ENCODE measurements at places on chromosomes 5 and 9. TPM values are rescaled to one million over a fixed set of nuclear protein-coding genes. Genes with fewer than 3 reads are reported as not detected.

KCNN2 gene
- polyA plus RNA-seq, result 17.6 TPM

GRCh38 chr5:33592245-33592644 lies 151.5 kb downstream of the TARS1 start:
- no peak for DNase-seq

DNA sequence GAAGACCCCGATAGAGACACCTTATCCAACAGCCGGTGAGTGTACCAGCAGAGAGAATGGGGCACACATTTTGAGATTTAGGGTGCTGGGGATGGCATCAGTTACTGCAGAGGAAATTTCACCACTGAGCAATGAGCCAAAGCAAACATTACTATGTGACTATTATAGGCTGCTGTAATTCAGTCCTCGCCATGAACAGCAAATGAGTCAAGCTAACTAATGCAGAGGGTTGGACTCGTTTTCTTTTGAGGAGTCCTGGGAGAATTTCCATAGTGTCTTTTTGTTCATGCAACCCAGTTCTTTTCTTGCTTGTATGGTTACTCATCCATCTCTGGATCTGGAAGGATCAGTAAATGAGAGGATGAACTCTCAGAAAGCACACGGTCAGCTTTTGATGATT lies 323.8 kb downstream of the PSAT1 start:
- no peak for DNase-seq

DNA sequence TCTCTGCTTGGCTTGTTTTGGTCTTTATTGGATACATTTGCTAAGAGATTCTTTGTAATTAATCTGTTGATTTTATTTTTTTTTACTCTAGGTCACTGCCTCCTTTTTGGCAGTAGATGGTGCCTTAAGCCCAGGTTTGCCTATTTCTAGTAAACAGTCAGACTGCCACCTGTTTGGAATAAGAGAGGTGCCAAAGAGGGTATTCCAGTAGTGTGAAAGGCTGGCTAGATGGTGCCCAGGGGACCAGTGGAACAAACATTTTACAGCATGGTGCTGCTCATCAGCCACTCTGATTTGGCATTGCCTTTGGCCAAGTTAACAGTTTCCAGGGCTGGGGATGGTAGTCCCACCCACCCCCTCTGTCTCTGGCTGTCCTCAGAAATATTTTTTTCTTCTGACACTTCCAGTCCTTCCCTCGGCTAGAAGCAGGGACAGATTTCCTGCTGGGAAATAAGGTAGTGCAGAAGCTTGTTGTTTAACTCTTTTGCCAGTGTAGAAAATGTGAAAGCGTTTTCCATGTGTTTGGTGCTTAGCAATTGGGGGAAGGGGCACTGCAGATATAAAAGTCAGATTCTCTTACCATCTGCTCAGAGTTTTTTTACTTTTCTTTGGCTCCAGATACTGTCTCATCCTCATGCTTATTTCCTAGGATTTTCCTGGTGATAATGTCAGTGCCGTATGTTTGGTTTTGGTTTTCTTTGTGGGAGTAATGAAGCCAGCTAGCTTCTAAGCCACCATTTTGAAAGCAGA lies 36.6 kb upstream of the FBXL7 start:
- peak; percentile 35 for DNase-seq

- peak; percentile 44 for DNase-seq
These were observed 40.4 kb downstream of the ZDHHC21 start for GRCh38 chr9:14652729-14653377.

GRCh38 chr9:3863111-3863528 lies 337.3 kb upstream of the RFX3 start:
- no peak for DNase-seq

SLC25A2 gene
- not detected for polyA plus RNA-seq

SLC34A3 gene
- 0.24 TPM for polyA plus RNA-seq

GRCh38 chr9:116813031-116813300 lies 125.9 kb downstream of the TRIM32 start:
- DNase-seq, result no peak

DNA sequence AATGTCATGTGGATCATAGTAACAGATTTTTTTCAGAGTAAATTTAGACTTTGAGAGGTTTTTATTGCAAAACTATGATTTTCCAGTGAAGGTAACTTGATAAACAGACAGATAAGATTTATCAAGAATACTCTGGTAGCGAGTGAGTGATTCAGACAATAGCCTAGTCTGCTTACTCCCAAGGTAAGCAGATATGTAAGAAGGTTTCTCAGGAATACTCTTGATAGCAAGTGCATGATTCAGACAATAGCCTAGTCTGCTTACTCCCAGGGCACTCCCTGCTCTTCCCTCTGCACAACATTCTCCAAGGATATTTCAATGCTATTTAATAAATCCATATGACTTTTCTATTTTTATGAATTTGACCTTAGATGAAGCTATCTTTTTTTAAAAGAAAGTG lies 1881.5 kb downstream of the EFNA5 start:
- DNase-seq, result no peak

PLPP6 gene
- polyA plus RNA-seq, result 11.7 TPM

LCNL1 gene
- polyA plus RNA-seq, result not detected

IRGM gene
- polyA plus RNA-seq, result not detected

DNA sequence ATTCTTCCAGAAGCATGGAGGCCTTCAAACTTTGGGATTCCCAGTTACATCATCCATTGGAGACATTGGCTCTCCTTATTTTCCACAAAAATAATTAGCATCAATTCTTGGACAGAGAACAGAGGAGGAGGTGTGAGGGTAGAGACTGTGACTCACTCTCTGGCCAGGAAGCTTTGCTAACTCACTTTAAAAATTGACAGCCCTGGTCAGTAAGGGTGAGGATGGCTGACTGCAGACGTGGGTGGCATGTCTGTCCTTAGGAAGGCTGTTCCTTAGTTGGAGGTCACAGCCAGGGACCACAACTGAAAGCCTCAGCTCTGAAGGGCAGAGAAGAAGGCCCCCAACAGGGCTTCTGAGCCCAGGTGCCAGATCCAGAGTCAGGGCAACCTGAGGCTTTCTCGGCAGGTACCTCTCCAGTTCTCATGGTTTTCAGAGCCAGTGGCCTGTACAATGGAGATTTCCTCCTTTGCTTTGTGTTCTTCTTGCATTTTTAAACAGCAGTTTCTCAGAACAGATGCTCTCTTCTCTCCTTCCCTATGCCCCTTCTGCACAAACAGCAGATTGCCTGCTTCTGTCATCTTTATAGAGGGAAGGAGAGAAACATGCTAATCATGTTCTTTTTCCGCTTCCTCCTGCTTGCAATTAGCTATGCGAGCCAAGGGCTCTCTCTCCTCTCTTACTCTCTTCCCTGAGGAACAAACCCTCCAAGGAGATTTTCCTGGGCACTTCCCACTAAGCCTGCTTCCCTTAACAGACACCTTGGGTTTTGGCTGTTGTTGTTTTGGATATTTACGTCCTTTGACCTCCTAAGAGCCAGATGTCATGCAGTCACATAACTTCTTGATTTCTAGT lies 92.5 kb upstream of the ZNF366 start:
- no peak for DNase-seq

DNA sequence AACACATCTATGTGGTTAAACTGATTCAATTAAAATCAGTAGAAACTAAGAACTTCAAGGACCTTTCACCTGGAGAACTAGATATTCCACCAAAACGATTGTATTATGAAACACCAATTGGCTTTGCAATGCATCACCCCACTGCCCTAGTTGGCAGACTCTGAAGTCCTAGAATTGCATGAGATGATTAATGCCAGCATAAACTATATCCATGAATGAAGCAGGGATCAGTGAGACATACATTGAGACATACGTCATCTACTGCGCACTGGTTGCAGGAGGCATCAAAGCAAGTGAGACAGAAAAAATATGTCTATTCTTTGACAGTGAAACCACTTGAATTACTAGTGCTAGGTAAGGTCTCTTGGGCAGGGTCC lies 9.7 kb upstream of the ZNF354A start:
- no peak for DNase-seq

- DNase-seq, result peak; percentile 60
These were observed 2257.5 kb upstream of the C9orf72 start for GRCh38 chr9:29830821-29831220.

GRCh38 chr5:79200573-79201183 lies 35.3 kb upstream of the JMY start:
- DNase-seq, result peak; percentile 25

GRCh38 chr9:5002811-5003210 lies 17.7 kb downstream of the JAK2 start:
- peak; percentile 9 for DNase-seq

CARD9 gene
- polyA plus RNA-seq, result 2.1 TPM

GRCh38 chr5:139681112-139681458 lies 32.9 kb downstream of the CXXC5 start:
- DNase-seq, result no peak

GRCh38 chr5:35305336-35306020 lies 75.2 kb upstream of the PRLR start:
- DNase-seq, result no peak

GRCh38 chr9:91134608-91135007 lies 227.1 kb downstream of the AUH start:
- DNase-seq, result no peak

SLC6A7 gene
- polyA plus RNA-seq, result not detected

DNA sequence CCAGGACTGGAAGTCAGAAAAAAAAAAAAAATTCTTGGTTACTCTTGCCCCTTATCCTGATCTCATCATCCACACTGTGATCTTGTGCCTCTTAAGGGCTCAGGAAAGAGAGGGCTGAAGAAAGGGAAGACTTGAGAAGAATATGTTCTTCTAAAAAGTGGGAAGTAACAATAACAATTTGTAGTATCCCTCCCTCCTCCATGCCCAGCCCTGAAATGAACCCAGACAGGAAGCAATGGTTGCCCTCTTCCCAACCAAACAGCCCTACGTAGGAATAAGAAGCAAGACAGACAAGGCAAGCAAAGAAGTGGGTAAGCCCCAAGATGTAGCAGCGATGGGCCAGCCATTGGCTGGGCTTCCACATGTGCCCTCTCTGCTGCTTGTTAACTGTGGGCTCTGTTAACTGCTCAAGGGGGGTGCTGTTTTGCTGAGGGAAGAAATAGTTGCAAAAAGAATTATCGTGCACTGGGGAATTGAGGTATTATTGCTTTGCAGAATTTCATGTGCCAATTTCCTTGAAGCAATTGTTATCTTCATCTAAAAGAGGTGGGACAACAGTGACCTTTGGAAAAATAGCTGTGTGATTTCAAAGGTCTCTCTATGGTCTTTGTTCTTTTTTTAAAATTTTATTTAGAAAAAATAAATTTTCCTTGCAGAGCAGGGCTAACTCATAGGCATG lies 146.6 kb upstream of the PCA3 start:
- no peak for DNase-seq

PDE6A gene
- not detected for polyA plus RNA-seq

CMYA5 gene
- 19.8 TPM for polyA plus RNA-seq

GRCh38 chr5:7320701-7321301 lies 75.1 kb upstream of the ADCY2 start:
- no peak for DNase-seq

SNCB gene
- 3.0 TPM for polyA plus RNA-seq

- peak; percentile 21 for DNase-seq
These were observed 76.9 kb upstream of the CDH6 start for GRCh38 chr5:31116466-31117031.

GRCh38 chr5:155259648-155260047 lies 246.1 kb downstream of the KIF4B start:
- no peak for DNase-seq

GRCh38 chr5:142287973-142288313 lies 36.9 kb downstream of the SPRY4 start:
- DNase-seq, result no peak

DTWD2 gene
- polyA plus RNA-seq, result 6.8 TPM

GRCh38 chr5:65050826-65051498 lies 282.2 kb downstream of the CWC27 start:
- DNase-seq, result no peak

PPIC gene
- polyA plus RNA-seq, result 276 TPM

DNA sequence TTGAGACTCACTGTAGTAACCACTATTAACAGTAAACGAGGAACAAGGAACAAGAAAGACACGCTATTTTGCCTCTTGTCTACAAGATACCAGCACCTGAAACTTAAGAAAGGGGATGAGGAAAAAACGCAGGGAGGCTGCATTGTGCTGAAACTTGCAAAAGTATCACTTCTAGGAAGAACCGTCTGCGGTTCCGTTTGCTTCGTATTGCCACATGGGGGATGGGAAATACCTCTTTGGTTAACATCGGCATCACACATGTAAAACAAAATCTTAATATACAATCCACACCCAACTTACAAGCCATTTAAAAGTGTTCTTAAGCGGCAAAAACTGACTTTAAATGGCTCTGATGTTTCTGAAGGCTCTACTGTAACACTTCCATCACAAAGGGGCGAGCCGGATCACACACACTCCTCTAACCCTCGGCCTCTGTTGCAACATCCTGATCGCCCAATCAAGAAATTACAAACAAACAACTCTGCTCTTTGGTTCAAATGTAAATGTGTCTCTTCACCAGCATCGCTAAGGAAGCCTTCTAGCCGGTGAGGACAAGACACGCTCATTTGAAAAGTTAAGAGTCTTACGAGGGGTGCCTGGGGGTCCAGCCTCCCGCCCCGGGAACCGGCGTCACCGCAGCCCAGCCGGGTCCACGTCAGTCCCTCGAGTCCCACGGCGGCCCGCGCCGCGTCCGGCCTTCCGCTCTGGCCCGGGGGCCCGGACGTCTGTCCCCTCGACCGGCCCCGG lies 621 bp downstream of the SEC16A start:
- peak; percentile 56 for DNase-seq

All from cardiac muscle cell (in vitro differentiated cells and primary cell).